ENCODE measurements at places on chromosomes 13 and 19.

DNA sequence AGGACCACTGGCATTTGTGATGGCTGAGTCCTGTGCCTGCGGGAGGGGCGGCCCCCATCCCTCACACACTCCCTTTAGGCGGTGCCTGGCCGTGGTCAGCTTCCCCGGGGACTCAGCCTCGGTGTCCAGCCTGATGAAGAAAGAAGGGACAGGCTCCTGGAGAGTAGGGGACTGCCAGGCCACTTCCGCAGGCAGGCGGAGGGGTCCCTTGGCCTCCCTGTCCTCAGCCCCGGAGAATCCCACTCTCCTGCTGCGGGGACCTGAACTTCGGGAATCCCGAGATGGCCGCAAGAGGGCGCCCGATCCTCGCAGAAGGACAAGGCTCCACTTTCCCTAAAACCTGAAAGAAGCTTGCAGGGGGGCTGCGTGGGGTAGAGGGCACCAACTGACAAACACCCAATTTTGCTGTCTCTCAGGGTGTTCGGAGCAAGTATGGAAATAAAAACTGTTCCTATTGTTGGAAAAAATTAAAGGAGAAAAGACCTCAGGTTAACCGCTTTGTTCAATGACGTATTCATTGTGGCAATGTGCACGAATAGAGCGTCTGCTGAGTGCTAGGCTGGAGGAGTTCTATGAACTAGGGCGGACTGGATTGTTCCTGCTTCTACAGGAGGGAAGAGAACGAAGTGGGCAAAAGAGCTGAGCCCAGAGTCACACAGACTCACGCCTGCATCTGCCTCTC is 297.3 kb downstream of the ZNF536 start:
- DNase-seq, result peak; percentile 46

- no peak for DNase-seq
Observed at GRCh38 chr13:46352805-46353204, 34.2 kb downstream of the RUBCNL start.

GRCh38 chr13:53075356-53076041 is 46.9 kb downstream of the OLFM4 start:
- DNase-seq, result no peak

DNA sequence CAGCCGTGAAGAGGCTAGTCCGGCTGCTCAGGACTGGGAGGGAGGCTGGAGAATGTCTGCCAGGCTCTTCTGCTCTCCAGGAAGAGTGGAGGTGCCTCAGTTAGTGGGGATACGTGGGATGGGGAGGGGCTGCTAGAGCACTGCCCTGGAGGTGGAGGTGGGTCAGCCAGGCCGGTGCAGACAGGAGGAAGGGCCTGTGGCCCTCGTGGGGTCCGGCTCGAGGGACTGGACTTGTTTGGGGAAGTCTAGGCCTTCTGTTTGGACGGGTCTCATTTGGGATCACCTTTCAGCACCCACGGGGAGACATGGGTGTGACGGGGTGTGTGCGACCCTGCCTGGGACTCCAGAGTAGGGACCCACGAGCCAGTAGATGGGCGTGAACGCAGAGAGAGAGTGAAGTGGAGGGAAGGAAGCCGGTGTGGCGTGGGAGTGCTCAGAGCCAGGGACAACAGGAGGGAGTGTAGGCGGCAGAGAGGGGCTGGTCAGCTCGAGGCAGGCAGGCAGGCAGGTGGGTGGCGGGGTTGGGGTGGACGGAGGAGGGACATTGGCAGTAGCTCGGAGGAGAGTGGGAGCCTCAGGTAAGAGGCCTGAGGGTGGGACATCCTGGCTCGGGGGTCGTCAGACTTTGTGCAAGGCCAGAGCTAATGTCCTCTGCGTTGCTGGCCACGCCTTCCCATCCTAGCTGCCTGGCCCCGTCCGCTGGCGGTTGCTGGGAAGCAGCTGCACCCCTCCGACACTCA is 11.5 kb downstream of the EPN1 start:
- DNase-seq, result no peak

GRCh38 chr13:27523346-27524073 is 73.1 kb upstream of the MTIF3 start:
- no peak for DNase-seq

GRCh38 chr13:94914895-94915294 is 202.6 kb upstream of the SOX21 start:
- no peak for DNase-seq

GRCh38 chr13:20414546-20415305 is 110.9 kb downstream of the CRYL1 start:
- DNase-seq, result no peak

DNA sequence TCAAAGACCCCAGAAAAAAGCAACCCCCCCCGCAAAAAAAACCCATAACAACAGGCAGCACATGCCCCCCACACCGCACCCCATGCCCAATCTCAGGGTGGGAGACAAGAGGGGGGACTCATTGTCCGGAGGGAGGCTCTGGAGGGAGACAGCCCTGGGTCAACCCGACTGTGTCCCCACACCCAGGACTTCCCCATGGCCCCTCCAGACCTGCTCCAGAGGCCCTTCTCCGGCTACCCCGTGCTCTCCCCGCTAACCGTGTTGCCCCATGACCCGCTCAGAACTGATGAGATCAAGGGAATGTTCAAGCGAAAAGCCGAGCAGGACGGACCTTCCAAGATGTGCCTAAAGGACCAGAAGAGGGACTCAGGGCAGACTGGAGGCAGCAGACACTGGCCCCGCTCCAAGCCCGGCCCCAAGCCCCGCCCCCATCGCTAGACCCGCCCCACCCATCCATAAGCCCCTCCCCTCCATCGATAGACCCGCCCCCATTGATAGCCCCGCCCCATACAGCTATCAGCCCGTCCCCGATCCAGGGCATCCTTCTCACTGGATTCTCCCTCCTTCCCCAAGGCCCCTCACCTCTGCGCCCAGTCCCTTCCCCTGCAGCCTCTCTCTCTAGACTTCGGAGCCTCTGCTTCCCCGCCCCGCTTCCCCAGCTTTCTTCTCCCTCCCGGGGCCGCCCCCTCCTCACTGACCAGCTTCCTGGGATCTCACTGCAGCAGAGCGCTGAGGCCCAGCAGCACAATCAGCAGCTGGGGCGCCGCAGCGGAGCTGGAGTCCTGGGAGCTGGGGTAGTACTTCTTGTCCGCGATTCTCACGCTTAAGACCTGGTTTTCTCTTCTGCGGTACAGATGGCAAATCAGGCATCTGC is 2.2 kb downstream of the BST2 start:
- DNase-seq, result no peak

GRCh38 chr19:18292462-18292809 is 11.0 kb upstream of the JUND start:
- DNase-seq, result no peak

- DNase-seq, result no peak
Observed at GRCh38 chr19:35714601-35715354, 3.0 kb upstream of the KMT2B start.

- DNase-seq, result no peak
Observed at GRCh38 chr19:14394167-14394566, 12.9 kb downstream of the ADGRE5 start.

DNA sequence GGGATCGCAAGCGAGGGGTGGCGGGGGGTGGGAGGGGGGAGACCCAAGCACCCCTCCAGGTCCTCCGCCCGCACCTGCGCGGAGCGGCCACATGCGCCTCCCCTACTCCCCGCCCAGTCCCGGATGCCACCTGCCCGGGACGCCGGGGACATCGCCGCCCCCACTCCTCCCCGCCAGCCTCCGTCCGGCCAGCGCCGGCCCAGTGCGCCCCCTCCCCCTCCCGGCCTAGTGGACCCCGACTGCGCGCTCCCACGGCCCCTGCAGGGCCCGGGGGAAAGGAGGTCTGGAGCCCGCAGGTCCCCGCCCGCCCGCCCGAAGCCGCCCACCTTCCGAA is 263 bp downstream of the RHPN2 start:
- DNase-seq, result no peak

DNA sequence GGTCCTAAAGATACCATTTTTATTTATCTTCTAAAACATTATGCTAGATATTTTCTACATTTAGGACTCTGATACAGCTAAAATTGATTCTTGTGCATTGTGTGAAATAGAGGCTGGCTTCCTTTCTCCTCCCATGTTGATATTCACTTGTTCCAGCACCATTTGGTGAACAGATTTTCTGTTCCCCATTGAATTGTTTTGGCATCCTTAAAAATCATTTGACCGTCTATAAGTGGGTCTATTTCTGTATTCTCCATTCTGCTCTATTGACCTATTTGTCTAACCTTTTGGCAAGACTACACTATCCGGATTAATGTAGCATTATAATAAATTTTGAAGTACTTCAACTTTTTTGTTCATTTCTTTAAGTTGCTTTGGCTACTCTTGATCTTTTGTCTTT is 2689.2 kb downstream of the PCDH9 start:
- no peak for DNase-seq

- no peak for DNase-seq
Observed at GRCh38 chr13:97521726-97522125, 87.8 kb downstream of the RAP2A start.

- DNase-seq, result no peak
Observed at GRCh38 chr19:52190487-52191293, 838 bp downstream of the PPP2R1A start.

DNA sequence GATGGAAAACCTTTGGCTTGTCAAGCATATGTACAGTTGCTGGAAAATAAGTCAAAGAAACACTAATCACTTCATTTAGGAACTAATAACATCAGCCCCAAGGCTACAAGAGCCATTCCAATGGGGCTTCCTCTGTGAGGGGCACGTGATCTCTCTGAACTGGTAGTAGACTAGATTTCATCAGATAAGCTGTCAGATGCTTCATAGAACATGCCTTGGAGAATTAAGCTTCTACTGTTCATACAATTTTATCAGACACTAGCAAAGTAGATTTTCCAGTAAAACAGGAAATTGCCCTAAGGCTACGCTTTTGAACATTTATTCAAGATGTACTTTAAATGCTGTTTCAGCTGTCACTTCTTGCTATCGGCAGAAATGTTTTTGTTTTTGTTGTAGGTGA is 107.8 kb downstream of the EDNRB start:
- DNase-seq, result no peak

- no peak for DNase-seq
Observed at GRCh38 chr19:30888937-30889336, 460.3 kb downstream of the TSHZ3 start.

DNA sequence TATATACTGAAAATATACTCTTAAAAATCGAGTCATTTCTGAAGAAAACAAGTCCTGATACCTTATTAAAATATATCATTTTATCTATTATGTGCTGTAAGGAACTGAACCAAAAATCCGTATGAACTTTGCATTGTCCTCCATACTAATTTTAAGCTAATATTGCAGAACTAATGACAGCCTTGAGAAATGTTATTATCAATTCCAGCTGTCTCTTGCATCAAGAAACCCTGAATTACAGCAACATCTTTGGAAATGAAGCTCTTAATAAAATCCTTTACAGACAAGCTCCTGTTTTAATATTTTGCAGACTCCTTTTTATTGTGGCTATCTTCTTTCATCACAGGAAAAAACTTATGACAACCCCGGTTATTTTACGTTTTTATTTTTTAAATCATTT is 1335.3 kb downstream of the EFNB2 start:
- DNase-seq, result no peak

GRCh38 chr19:58482372-58482771 is 6.2 kb downstream of the ZNF446 start:
- DNase-seq, result no peak

DNA sequence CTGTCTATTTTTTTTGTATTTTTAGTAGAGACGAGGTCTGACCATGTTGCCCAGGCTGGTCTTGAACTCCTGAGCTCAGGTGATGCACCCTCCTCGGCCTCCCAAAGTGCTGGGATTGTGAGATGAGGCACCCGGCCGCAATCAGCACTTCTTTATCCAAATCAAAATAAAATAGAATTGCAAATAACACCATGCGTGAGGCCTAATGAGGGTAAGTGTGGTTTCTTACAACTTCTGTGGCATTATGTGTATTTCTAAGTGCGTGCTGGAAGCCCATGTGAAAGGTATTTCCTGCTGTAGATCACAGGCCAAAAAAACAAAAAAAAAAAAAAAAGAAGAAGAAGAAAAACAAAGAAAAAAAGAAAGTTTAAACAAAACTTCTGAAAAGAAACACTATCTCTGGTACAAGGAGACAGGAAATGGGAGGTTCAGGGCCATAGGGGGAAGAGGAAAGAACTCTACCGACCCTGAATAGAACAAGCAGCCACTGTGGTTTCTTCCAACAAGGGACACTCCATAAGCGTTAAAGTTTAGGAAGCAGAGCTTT is 3.0 kb upstream of the GRAMD1A start:
- no peak for DNase-seq

DNA sequence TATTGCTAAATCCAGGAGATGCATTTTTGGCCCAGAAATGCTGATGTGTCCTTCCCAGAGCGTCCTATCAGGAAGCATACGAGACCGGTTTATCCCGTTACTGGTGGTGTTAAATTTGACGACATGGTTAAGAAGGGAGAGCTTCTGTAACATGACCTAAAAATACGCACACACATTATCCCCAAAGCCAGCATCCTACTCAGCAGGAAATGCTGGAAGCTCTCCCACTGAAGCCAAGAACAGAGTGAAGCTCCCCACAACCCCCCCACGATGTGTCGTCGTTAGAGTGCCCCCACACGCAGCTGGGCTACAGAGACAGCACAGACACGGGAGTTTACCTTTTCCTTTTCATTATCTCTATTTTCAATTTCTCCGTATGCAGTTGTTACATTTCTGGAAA is 45.1 kb upstream of the MCF2L start:
- no peak for DNase-seq

DNA sequence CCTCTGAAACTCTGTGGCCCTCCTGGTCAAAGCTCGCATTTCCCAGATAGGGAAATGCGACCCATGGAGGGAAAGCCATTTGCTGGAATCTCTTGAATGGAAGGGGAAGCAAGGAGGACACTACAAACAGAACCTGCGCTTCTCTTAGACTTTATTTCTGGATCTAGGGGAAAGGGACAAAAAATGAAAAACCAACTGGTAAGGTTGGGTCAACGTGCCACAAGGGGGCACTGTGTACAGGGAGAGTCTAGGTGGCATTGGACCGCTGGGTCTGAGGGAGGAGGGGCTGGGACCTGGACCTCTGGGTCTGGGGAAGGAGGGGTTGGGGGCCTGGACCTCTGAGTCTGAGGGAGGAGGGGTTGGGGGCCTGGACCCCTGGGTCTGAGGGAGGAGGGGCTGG is 5.0 kb downstream of the KLK4 start:
- peak; percentile 26 for DNase-seq

- DNase-seq, result no peak
Observed at GRCh38 chr13:32962342-32962741, 53.9 kb upstream of the KL start.

DNA sequence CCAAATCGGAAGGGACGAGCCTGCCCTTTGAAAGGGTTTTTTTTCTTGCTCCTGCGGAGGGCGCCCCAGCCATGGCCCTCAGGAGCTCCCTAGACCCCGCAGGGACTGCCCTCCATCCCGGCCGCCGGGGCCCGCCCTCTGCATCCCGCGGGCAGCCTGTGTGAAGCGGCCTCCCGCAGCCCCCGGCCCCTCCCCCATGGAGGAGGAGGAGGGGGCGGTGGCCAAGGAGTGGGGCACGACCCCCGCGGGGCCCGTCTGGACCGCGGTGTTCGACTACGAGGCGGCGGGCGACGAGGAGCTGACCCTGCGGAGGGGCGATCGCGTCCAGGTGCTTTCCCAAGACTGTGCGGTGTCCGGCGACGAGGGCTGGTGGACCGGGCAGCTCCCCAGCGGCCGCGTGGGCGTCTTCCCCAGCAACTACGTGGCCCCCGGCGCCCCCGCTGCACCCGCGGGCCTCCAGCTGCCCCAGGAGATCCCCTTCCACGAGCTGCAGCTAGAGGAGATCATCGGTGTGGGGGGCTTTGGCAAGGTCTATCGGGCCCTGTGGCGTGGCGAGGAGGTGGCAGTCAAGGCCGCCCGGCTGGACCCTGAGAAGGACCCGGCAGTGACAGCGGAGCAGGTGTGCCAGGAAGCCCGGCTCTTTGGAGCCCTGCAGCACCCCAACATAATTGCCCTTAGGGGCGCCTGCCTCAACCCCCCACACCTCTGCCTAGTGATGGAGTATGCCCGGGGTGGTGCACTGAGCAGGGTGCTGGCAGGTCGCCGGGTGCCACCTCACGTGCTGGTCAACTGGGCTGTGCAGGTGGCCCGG is 815 bp downstream of the MAP3K10 start:
- DNase-seq, result no peak

All from activated CD4-positive, alpha-beta T cell treated with anti-CD3 and anti-CD28 coated beads for 24 hours (primary cell).